Stomach (tissue), 19 donors: ENCODE measurements at places on chromosomes 1 and 21.

- DNase-seq = no peak
Observed at GRCh38 chr1:33331444-33332356, 10.8 kb upstream of the A3GALT2 start.

DNA sequence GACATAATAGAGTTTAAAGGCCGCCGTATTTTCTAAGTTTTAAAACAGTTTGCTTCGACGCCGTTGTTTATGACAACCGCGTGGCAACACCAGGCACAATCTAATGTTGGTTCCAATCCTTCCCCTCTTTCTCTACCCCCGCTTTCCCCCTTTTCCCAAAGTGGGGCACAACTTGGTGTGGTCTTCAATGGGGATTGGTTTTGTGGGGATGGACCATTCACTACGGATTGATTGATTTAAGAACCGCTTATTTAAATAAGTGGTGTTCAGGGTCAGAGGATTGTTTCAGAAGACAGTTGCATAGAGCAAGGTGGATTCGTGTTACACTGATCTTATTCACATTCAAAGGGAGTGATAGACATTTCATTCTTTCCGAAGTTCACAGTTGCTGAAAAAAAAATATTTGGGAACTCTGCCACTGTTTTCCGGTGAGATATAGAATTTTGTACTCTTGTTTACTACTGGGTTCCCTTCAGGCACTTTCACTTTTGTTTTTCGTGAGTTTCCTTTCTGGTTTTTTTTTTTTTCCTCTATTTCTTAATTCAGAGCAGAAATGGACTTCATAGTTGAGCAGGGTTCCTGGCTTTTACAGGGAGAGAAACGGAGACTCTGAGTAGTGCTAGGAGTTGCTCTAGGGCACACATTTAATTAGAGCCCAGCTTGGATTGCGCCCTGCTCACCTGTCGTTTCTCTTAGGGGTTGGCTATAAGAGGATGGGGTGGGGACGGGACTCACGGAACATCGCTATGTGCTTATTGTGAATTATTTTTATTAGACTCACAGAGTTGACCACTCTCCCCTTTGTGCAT is 79.6 kb upstream of the AK4 start:
- no peak for DNase-seq

- DNase-seq = no peak
Observed at GRCh38 chr1:53410100-53410541, 49.1 kb upstream of the DMRTB1 start.

DNA sequence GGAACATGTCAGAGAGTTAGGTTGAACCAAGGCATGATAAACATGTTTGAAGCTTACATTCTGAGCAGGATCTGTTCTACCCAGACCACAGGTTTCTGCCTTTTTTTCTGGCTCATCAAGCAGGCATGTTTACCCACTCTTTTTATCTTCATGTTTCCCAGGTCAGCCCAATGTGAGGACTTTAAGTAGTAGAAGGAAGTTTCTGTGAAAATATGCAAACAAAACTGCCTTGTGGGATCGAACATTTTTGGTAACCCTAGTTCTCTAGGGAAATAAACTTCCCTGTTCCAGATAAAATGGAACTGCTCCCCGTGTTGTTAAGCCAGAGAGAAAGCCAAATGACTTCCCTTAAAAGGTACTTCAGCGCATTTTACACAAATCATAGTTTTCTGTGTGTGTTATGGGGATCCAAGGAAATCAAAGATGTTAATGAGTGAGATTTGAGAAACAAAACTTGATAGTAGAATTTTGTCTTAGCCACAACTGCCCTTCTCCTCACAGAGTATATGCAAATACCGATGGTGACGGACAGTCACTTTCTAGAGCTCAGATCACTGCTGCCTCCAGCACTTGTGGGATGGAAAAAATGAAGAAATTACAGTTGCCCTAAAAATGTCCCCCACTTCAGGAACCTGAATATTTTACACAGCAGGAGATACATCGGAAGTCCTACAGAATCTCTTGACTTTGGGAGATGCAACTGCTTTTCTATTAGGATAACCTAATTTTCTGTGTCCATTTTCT is 765 bp upstream of the HIPK1 start:
- DNase-seq = peak; percentile 58

DNA sequence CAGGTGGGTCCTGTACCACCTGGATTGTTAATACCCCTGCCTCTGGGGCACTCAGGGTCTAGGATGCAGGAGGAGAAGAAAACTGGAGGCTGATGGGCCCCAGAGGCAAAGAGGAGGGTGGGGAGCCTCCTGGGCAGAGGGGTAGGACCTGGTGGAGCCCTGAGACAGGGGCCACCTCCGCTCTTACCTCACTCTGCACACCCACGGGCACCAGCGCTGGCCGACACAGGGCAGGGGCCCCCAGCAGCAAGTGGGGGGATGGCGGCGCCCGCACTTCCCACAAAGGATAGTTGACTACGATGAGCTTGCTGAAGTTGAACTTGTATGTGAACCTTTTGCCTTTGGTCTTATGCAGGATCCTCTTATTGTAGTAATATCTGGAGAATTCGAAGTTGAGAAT is 1.1 kb downstream of the ETV3L start:
- no peak for DNase-seq

GRCh38 chr1:93749894-93750301 is 68.3 kb upstream of the BCAR3 start:
- peak; percentile 70 for DNase-seq

DNA sequence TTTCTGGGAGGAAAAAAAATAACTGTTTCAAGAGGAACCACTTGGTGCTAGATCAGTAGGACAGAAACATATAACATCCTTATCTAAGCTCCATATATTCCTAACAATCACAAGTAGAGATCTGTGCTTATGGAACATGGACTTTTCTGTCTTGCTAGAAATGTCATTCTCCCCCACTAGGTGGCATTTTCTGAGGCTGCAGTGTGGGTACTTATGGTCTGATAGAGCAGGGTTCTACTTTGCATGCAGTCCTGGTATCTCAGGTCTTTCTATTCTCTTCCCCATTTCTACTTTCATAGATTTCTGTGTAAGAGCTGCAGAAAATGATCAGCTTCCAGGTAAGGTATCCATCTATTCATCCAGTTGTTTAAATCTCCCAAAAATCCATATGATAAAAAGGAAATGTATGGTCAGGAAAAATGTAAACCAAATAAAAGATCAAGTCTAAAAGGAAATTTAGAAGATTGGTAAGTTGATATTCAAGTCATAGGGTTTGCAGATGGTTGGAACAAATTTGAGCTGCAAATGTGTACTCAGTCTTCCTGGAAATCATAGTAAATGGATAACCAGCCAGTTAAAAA is 1.5 kb downstream of the ZNF684 start:
- DNase-seq = peak; percentile 74

DNA sequence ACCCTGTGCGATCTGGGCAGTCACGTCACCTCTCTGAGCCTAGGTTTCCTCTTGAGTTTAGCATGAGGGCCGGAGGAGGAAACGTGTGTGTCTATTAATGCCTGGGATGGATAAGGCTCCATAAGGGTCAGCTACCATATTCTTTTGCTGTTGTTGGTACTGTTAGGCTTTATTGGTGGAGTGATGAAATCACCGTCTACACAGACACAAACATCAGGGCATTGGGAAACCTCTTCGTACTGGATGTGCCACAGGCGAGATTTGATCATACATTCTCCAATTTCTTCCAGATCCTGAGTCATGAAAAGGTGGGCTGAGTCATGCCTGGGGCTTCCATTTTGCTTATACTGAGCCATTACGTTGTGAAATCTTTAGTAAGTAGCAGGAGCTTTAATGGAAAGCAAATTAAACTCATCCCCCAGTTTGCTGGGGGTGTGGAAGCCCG is 24.9 kb upstream of the GRHL3 start:
- DNase-seq = no peak

GRCh38 chr1:59816318-59816878 is 1.6 kb downstream of the HOOK1 start:
- DNase-seq = no peak

DNA sequence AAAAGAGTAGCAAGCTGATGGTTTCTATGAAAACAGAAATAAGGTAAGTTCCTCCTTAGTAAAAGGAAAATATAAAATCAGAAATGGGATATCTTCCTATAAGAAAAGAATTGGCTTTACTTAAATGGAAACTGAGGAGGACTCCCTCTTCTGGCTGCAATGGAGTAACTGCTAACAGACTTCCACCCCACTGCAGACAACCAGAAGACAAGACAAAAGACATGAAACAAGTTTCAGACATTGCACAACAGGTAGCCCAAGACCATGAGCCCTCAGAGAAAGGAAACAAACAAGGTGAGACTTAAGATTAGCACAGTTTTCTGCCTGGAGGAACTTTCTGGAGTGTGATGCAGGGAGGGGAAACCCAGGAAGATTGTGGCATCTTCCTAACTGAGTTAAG is 17.0 kb upstream of the OLFML2B start:
- DNase-seq = peak; percentile 35

GRCh38 chr1:48810740-48811139 is 34.0 kb upstream of the BEND5 start:
- no peak for DNase-seq

DNA sequence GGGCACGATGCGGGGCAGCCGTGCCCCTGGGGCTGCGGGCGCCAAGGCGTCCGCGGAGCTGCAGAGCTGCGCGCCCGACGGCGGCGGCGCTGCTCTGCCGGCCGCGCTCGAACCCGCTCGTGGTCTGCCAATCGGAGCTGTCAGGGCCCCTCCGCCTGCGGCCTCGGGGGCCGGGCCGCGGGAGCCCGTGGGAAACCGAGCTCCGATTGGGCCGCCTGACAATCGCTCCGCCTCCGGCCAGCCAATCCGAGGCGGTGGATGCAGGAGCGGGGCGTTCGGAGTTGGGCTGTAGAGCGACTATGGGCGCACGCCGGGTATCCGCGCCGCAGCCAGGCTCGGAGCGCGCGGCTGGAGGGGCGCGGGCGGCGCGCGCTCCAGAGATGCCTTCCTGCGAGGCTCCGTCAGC is 100.5 kb upstream of the SOD1 start:
- peak; percentile 86 for DNase-seq

- peak; percentile 73 for DNase-seq
Observed at GRCh38 chr1:28887419-28887834, 26.9 kb upstream of the EPB41 start.

DNA sequence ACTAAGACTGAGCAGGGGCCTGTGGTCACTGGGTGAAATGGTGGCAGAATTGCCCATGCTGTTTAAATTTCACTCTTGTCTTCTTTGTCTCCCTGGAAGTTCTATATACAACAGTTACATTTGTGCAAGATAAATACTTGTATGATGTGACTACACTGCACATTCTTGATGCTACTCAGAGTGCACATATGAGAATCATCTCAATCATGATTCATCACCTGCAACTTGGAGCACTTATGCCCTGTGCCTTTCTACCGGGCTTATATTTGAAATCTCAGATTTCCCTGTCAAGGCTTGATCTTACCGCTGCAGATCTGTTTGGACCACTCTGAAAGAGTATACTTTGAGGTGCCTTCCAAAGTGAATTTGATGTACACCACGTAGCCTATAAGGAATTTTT is 10.6 kb downstream of the PGM1 start:
- DNase-seq = no peak

DNA sequence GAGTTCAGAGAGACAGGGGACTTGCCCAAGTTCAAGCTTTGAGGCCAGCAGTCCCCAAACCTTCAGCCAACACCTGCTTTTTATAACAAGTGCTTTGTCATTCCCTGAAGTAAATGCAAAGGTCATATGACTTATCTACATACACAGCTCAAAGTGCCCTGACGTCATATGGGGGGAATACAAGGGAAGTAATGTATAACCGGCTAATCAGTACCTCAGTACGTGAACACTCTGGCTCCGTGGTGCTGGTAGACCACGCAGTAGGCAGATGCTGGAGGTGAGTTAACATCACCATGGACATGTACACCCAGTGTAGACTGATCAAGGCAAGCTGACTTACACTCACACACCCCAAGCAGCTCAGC is 60.0 kb downstream of the BACE2 start:
- DNase-seq = no peak

GRCh38 chr1:158095737-158096335 is 84.9 kb upstream of the CD1D start:
- no peak for DNase-seq

DNA sequence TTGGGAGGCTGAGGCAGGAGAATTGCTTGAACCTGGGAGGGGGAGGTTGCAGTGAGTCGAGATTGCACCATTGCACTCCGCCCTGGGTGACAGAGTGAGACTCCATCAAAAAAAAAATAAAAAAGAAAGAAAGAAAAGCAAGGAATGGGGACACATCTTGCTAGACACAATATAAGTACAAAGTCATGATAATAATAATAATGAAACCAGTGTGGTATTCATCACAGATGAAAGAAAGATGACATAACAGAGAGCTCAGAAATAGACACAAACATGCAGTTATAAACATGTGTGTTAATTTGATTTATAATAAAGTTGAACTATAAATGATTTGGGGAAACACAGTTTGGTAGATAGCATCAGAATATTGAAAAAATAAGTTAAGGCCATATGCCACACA is 264.1 kb downstream of the SRGAP2C start:
- no peak for DNase-seq

DNA sequence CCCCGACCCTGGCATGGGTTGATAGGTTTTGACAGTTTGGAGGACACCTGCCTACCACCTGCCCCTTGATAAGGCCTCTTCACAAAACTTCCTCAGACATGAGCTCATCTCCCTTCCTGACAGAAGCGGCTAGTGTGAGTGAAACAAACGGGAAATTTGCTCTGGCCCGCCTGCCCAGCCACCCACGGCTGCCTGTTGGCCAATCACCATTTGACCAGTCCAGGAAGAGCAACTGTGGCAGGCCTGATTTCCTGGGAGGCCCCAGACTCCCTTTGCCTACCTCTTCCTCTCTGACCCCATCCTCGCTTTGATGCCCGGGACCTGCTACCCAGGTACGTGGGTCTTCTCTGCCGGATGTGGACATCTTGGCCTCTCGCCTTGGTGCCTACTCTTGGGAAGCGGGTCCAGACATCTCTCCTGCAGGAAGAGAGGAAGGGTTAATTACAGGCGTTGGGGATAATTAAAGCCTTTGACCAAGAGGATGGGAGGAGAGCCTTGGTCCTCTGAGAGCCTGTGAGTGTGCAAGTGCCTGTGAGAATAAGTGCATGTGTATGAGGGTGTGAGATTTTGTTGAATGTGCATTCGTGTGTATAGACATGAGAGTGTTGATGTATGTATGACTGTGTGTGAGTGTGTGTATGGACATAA is 1.1 kb upstream of the EPHA2 start:
- DNase-seq = no peak

DNA sequence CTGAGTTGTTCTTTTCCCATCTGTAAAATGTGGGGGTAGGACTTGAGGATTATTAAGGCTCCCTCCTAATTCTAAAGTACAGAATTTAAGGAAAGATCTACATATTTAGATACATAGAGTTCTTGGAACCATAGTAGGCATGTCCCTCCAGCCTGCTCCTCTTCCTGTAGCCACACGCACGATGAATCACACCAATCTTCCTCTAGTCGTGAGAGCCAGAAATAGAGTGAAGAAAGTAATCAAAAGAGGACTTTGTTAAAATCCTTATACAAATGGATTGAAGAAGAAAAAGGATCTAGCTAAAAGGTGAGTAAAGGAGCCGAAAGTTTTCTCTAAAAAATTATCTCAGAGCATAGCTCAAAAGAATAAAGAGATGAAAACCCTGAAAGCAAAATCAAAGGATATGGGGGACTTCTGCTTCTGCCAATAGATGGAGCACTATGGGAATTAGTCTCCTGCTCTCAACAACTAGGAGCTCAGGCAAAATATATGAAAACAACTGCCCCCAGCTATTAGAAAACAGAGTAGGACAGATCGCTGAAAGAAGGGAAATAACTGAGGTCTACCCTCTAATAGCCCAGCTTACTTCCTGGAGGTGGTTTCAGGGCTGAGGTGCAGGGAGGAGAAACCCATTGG is 8.5 kb downstream of the C1orf141 start:
- no peak for DNase-seq

GRCh38 chr1:53614231-53615021 is 124.5 kb downstream of the GLIS1 start:
- peak; percentile 17 for DNase-seq

GRCh38 chr1:52059321-52059720 is 3.2 kb downstream of the BTF3L4 start:
- DNase-seq = no peak
